ENCODE measurements at places on chromosomes 5 and 9. TPM values are rescaled to one million over a fixed set of nuclear protein-coding genes. Genes with fewer than 3 reads are reported as not detected.

The DBH gene
- not detected for polyA plus RNA-seq

The ANP32B gene
- polyA plus RNA-seq = 3.7 TPM

The EIF4E1B gene
- 0.82 TPM for polyA plus RNA-seq

The PCDH12 gene
- not detected for polyA plus RNA-seq

The BTNL8 gene
- polyA plus RNA-seq = not detected

The RLN2 gene
- polyA plus RNA-seq = not detected

The CDX1 gene
- polyA plus RNA-seq = not detected

The MARCOL gene
- polyA plus RNA-seq = not detected

The DND1 gene
- 4.4 TPM for polyA plus RNA-seq

The HMMR gene
- 2.6 TPM for polyA plus RNA-seq

The FABP6 gene
- polyA plus RNA-seq = not detected

The SLC23A1 gene
- polyA plus RNA-seq = not detected

The RNF145 gene
- polyA plus RNA-seq = 49.7 TPM

The C9orf78 gene
- polyA plus RNA-seq = 91.3 TPM

The SLC45A2 gene
- polyA plus RNA-seq = 1.2 TPM

The FBP2 gene
- polyA plus RNA-seq = not detected

The SOX30 gene
- not detected for polyA plus RNA-seq

The SPINK13 gene
- not detected for polyA plus RNA-seq

The CBY3 gene
- not detected for polyA plus RNA-seq

The KCNV2 gene
- polyA plus RNA-seq = not detected

The TICAM2 gene
- polyA plus RNA-seq = not detected

Measured in neural cell (in vitro differentiated cells).